ENCODE measurements at places on chromosomes 1 and 21. TPM values are rescaled to one million over a fixed set of nuclear protein-coding genes. Genes with fewer than 3 reads are reported as not detected.

The TRAF3IP3 gene
- total RNA-seq: 0.34 TPM

GRCh38 chr1:2435746-2436355 is 23.5 kb upstream of the PEX10 start:
- no peak overlapping the region for H3K27ac ChIP-seq
- DNase-seq: no peak
- H3K4me1 ChIP-seq: no peaks in the 10 kb centered on the region
- no peak overlapping the region for H3K4me3 ChIP-seq
- H3K36me3 ChIP-seq: no peaks in the 10 kb centered on the region

GRCh38 chr1:75707191-75707590 is 17.3 kb upstream of the ACADM start:
- H3K36me3 ChIP-seq: no peaks in the 10 kb centered on the region
- DNase-seq: no peak
- H3K4me3 ChIP-seq: no peak overlapping the region
- no peak overlapping the region for H3K27ac ChIP-seq

DNA sequence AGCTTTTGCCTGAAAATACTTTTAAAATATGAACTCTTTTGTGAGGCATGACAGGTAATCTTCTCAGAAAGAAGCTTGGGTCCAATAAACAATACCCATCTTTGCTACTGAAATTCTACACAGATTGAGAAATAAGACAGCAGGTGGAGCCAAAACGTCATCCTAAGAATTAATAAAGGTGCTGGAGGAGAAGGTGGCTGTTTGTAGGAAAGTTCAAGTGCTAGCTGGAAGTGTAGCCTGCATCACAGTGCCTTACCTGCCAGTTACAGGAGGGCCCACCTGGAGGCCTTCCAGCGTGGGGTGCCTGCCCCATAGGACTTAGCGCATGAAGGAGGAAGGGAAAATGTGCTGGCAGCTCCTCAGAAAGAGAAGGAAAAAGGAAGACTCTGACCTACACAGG is 93.7 kb downstream of the TTC3 start:
- no peak overlapping the region for H3K27ac ChIP-seq
- peak; percentile 23 for DNase-seq
- no peak overlapping the region for H3K4me3 ChIP-seq
- H3K36me3 ChIP-seq: peaks cover 15% of the 10 kb centered on the region
- H3K27me3 ChIP-seq: no peaks in the 10 kb centered on the region
- no peaks in the 10 kb centered on the region for H3K4me1 ChIP-seq

DNA sequence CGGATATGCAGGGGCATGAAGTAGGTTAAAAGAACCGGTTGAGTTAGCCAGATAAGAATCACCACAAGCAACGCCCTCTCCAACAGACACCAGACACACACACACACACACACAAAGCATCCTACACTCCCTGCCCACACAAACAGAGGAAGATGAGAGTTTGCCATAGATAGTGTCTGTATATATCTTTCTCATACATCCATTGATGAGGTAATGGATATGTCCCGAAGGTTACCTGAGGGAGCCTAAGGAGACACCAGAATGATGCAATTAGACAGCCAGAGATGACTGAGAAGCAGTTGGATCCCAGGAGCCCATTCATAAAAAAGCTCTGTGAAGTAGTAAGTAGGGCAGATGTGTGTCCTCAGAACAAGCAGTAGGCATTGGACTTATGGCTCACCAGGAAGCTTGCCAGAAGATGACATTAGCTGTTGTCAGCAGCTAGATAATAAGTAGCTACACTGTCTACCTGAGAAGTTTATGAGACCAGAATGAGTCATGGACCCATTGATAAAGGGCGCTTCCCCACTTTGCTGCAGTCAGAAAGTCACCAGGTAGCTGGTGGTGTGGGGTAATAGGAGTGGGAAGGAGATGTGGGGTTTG is 247.0 kb downstream of the KCNT2 start:
- no peaks in the 10 kb centered on the region for H3K27me3 ChIP-seq
- no peak overlapping the region for H3K27ac ChIP-seq
- DNase-seq: peak; percentile 73

- H3K27me3 ChIP-seq: no peaks in the 10 kb centered on the region
- no peak for DNase-seq
- H3K36me3 ChIP-seq: no peaks in the 10 kb centered on the region
Observed at GRCh38 chr21:45013260-45013841, 61.0 kb upstream of the ADARB1 start.

- no peak for DNase-seq
- H3K4me3 ChIP-seq: no peak overlapping the region
- no peak overlapping the region for H3K27ac ChIP-seq
- no peaks in the 10 kb centered on the region for H3K36me3 ChIP-seq
- H3K27me3 ChIP-seq: no peaks in the 10 kb centered on the region
- peaks cover 26% of the 10 kb centered on the region for H3K4me1 ChIP-seq
Observed at GRCh38 chr1:51309291-51309690, 21.1 kb downstream of the TTC39A start.

The ACTL8 gene
- 0.69 TPM for total RNA-seq

GRCh38 chr1:42172381-42173133 is 8.0 kb upstream of the GUCA2A start:
- H3K27ac ChIP-seq: no peak overlapping the region
- no peak overlapping the region for H3K4me3 ChIP-seq
- DNase-seq: no peak
- H3K27me3 ChIP-seq: no peaks in the 10 kb centered on the region

DNA sequence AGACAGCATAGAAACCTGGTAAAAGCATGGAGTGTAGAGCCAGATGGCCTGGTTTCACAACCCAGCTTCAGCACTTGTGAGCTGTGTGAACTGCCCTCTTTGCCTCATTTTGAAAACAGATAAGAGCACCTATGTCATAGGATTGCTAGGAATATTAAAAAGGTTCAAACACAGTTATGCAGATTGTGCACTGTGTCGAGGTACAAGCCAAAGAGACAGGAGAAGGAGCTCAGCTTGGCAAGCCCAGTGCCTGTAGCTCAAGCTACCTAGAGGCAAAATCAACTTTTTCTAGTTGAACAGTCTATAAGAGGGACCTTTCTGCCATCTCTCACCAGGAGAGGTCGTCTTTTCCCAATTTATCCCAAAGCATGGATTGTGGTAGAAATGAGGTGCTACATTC is 5.0 kb downstream of the CHODL start:
- no peak overlapping the region for H3K4me3 ChIP-seq
- H3K4me1 ChIP-seq: no peaks in the 10 kb centered on the region
- DNase-seq: no peak

The HP1BP3 gene
- total RNA-seq: 207 TPM

The SLC9C2 gene
- total RNA-seq: not detected

GRCh38 chr1:78383923-78384322 is 106.9 kb upstream of the PTGFR start:
- H3K4me1 ChIP-seq: no peaks in the 10 kb centered on the region
- no peak for DNase-seq
- no peak overlapping the region for H3K4me3 ChIP-seq
- no peaks in the 10 kb centered on the region for H3K36me3 ChIP-seq
- H3K27ac ChIP-seq: no peak overlapping the region
